GM12891 (cell line): ENCODE measurements at places on chromosomes 2 and 18.

- DNase-seq, result no peak
Measured at GRCh38 chr2:27988718-27989117, 98.2 kb downstream of the BABAM2 start.

DNA sequence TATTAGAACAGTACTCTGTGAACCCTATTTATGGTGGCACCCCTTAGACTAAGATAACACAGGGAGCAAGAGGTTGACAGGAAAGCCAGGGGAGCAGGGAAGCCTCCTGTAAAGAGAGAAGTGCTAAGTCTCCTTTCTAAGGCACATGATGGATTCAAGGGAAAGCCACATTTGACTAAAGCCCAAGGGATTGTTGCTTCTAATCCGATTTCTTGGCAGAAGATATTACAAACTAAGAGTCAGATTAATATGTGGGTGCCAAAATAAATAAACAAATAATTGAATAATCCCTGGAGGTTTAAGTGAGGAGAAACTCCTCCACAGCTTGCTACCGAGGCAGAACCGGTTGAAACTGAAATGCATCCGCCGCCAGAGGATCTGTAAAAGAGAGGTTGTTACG lies 333.2 kb downstream of the SOX11 start:
- no peak for DNase-seq

GRCh38 chr2:233711312-233712008 lies 1.2 kb upstream of the UGT1A5 start:
- DNase-seq, result peak; percentile 33

GRCh38 chr2:15909157-15909556 lies 31.2 kb upstream of the MYCN start:
- no peak for DNase-seq
